ENCODE measurements at places on chromosomes 7 and 10. TPM values are rescaled to one million over a fixed set of nuclear protein-coding genes. Genes with fewer than 3 reads are reported as not detected.

CAMK2B gene
- not detected for total RNA-seq

EPHA1 gene
- total RNA-seq: 51.5 TPM

NKX2-3 gene
- total RNA-seq: not detected

SEMA3D gene
- total RNA-seq: 0.79 TPM

DNA sequence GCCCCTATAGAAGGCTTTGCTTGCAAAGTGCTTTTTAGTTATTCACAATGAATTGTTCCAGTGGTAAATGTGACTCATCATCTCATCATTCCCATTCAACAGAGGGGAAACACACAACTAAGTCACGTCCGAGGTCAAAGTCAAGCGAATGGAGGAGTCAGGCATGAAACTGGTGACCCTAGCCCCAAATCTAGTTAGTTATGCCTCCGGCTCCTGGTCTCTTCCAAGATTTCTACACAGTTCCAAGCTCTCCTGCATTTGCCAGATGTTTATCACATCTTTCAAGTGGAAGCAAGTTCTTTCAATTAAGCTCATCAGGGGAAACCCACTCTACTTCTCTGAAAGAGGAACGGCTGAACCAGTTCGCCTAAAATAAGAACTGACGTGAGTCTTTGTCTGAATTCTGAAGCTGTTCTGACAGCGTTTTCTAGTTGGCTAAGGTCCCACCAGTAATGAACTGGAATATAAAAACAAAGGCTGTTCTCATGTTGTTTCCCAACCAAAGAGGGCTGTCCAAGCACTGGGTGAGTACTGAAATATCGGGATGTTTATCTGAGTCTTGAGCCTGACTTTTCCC lies 140.9 kb upstream of the NRBF2 start:
- peak; percentile 57 for DNase-seq

- no peak for DNase-seq
Observed at GRCh38 chr10:123755061-123755460, 88.9 kb downstream of the GPR26 start.

- DNase-seq: no peak
Observed at GRCh38 chr7:92835851-92836488, 403 bp downstream of the CDK6 start.

DNA sequence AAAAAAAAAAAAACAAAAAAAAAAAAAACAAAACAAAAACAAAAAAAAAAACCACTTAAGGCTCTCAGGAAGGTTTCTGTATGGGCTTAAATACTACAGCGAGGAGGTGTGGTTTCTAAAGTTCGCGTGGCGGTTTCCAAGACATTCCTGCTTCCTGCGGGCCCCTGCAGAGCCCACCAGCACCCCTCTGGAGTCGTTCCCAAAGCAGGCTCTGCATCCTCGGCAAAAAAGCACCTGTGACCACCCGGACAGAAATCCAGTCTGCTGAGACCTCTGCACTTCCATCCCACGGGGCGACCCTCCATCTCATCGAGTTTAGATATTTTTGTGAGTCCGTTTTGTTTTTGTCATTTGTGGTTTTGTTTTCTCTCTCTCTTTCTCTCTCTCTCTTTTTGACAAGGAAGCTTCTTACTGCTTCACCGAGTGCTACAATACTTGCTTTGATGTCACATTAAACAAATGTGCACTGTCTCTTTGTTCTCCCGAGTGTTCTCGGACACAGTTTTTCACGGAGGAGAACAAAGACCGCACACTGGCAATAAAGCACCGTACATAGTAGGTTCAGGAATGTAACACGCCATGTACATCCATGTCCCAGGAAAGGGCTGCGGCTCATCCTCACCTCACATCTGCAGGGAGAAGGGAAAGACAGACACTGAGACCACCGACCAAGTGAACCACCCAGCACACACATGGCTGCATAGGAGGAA lies 21.5 kb downstream of the PDGFA start:
- no peak for DNase-seq

Measured in bronchial epithelial cell (primary cell).